ENCODE measurements at places on chromosomes 11 and 22.
A peak's percentile ranks its signal among the peaks of the same experiment; 100 is the strongest.

- DNase-seq, result no peak
Observed at GRCh38 chr22:30198921-30199320, 47.6 kb downstream of the LIF start.

GRCh38 chr11:111696556-111696955 is 69.6 kb downstream of the PPP2R1B start:
- DNase-seq, result no peak

- DNase-seq, result no peak
Observed at GRCh38 chr11:102111787-102112508, 1.7 kb downstream of the YAP1 start.

DNA sequence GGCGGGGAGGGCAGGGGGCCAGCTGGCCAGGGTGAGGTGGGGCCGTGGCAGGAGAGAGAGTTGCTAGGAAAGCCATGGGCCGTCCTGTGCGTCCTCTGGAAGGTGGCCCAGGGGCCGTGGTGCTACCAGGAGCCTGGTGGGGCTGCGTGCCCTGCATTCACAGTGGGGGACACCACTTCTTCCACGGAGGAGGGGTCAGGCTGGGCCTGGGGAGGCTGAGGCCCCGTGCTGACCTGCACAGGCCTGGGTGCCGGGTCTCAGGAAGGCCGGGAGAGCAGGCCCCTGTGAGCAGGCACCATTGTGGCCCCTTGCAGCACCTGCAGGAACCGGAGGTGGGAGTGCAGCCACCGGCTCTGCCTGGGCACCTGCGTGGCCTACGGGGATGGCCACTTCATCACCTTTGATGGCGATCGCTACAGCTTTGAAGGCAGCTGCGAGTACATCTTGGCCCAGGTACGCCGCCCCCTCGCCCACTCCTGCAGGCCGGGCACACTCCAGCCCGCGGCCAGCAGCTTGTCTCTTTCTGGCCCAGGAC is 12.0 kb downstream of the MUC5B start:
- peak; percentile 43 for DNase-seq

GRCh38 chr11:111283945-111284481 is 14.3 kb upstream of the POU2AF3 start:
- DNase-seq, result no peak

GRCh38 chr22:35586771-35587170 is 30.4 kb downstream of the MB start:
- DNase-seq, result no peak

- no peak for DNase-seq
Observed at GRCh38 chr11:120304526-120304925, 20.6 kb upstream of the TLCD5 start.

GRCh38 chr22:22103078-22103875 is 120.7 kb upstream of the TOP3B start:
- no peak for DNase-seq

- DNase-seq, result peak; percentile 89
Observed at GRCh38 chr11:62678770-62679696, at the start of gene UBXN1. TSS of gene UBXN1 (minus strand) at chr11:62679073. CDS start at chr11:62678923, 150 bp downstream.

DNA sequence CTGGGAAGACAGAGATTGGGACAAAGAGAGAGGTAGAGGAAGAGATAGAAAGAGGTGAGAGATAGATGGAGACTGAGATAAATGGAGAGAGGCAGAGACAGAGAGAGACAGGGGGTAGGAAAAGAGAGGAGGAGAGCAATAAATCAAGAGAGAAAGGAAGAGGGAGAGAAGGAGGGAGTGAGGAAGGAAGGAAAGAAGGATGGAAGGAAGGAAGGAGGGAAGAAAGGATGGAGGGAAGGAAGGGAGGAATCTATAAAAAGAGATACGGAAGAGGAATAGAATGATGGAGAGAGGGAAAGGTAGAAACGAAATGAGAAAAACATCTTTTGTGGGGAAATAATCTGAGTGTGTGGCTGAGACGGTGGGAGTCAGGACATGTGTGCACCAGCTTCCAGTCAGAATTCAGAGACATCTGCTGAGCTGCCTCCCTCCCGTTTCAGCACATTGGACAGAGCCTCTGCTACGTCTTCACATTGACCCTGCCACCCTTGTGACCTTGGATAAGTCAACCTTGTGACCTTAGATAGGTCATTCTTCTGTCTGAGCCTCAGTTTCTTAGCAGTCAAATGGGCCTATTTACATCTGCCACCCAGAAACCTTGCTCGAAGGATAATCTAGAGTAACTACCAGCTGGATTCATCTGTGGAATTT is 417.8 kb downstream of the MIAT start:
- DNase-seq, result no peak

- no peak for DNase-seq
Observed at GRCh38 chr22:33563220-33563964, 356.9 kb downstream of the LARGE1 start.

DNA sequence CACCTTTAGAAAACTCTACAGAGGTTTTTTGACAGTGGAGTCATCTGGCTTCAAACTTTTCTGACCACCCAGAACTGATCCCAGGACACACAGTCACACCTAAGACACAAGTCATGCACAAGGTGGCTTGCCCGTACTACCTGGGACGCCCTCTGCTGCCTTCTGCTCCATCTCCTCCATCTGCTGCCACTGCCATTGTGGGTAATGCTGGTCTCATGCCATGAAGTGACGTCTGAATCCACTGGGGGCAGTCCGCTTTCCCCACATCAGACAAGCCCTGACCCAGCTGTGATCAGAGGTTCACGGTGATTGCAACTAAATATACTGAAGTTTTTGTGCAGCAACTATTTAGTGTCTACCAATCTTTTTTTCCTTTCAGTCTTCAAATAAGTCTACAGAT is 5.4 kb upstream of the NDUFS8 start:
- no peak for DNase-seq

DNA sequence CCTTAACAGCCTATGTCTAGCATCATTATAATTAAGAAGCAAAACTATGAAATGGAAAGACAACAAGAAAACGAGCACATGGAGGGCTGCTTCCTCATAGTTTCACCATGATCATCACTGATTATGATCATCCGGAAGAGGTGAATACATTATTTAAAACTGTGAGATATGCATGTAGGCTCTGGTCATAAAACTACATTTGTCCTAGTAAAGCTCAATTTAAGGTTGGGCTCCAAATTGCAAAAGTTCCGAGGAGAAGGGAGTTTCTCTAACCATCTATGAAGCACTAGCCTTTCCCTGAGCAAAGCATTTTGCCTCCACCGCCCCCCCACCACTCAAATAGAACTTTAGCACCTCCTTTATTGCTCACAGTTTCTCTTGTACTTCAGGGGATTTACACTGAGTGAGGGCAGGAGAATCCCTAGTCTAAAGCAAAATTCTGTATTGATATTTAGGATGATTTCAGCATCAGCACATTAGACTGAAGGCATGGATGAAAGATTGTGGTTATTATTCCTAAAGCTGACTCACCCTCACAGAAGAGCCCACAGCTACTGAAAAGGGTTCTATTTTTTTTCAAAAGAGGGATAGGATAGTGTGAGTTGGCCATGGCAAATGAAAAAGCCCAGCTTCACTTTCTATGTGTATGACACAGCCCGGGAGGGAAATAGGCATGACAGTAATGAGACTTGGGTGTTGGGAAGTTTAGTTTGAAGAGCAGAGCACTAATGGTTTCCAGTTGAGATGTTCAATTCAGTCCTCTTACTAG is 203.4 kb downstream of the CADM1 start:
- no peak for DNase-seq

GRCh38 chr11:100726680-100727079 is 39.6 kb downstream of the ARHGAP42 start:
- no peak for DNase-seq

Measured in ecto neural progenitor cell (in vitro differentiated cells).